ENCODE measurements at places on chromosomes 5 and 9.

GRCh38 chr5:69416180-69416579 lies 1.3 kb downstream of the MARVELD2 start:
- DNase-seq: no peak

- DNase-seq: peak; percentile 25
These were observed 16.8 kb upstream of the ACTBL2 start for GRCh38 chr5:57499262-57500050.

DNA sequence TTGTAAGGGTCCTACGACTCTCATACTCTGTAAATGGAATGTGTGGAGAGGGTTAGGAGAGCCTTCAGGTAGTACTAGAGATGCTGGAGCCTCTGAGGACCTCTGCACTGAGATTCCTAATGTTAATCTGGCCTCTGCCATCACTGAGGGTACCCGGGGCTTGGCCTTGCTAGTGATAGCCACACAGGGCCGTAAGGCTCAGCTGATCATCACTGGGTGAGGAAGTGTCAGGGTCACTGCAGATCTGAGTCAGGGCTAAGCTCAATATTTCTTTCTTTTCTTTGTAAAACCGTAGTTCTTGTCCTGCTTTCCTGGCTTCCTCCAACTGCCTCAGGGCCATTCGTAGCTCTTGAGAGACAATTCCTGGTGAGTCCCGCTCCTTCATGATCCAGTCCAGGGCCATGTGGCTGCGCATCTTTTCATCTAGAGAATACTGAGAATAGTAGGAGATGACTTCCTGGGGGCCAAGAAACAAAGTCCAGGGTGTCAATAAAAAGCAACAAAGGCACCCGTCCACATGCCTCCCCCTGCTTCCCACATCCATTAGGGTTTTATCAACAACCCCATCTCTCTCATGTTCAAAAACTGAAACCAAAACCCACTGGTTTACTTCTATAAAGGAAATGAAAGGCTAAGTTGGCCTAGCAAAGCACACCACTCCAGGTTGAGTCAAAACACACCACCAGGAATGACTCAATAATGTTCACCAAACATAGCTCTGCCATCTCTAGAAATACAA lies 47.7 kb downstream of the LIX1 start:
- no peak for DNase-seq

GRCh38 chr9:127049581-127049980 lies 72.9 kb downstream of the ANGPTL2 start:
- no peak for DNase-seq

DNA sequence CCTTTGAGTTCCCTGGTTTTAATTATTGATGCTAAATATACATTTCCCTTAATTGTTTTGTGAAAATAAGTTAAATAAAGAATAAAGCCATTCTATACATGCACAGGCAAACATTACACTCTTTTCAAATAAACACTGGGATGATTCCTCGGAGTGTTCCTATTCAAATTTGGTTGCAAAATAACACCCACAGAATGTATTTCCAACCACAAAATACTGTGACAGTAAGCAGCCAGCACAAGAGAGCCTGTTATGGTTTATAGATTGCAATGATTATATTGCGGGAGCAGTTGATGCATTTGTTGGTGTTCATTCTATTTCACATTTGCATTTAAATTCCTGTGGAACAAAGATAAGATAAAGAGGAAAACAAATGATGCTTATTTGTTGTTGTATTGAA lies 632.6 kb upstream of the WWC1 start:
- DNase-seq: no peak

DNA sequence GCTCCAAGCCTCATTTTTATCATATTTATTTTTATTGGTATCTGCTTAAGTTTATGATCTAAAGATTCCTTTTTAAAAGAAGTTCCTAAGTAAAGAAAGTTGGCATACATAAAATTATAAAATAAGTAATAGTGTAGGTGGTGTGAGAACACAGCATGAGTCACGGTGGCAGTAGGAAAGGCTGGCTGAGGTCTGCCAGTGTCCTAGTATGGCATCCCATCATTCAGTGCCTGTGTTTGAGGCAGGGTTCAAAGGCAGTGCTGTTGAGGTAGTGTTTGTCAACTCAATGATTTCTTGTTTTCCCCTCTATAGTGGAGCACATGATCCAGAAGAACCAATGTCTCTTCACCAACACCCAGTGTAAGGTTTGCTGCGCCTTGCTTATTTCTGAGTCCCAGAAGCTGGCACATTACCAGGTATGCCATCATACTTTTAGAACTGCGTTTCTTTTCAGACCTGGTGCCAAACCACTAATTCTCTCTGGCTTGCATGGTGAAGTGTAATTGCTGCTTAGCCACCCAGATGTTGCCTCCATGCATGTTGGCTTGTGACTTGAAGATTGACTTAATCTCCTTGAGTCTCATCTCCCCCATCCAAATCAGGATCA lies 18.4 kb downstream of the ZNF346 start:
- DNase-seq: no peak

- DNase-seq: no peak
These were observed 80.7 kb upstream of the ADAMTS19 start for GRCh38 chr5:129379406-129379805.

GRCh38 chr9:89408628-89409101 lies 89.2 kb downstream of the SEMA4D start:
- peak; percentile 77 for DNase-seq

- no peak for DNase-seq
These were observed 381.8 kb upstream of the KIF2A start for GRCh38 chr5:61924251-61924650.

DNA sequence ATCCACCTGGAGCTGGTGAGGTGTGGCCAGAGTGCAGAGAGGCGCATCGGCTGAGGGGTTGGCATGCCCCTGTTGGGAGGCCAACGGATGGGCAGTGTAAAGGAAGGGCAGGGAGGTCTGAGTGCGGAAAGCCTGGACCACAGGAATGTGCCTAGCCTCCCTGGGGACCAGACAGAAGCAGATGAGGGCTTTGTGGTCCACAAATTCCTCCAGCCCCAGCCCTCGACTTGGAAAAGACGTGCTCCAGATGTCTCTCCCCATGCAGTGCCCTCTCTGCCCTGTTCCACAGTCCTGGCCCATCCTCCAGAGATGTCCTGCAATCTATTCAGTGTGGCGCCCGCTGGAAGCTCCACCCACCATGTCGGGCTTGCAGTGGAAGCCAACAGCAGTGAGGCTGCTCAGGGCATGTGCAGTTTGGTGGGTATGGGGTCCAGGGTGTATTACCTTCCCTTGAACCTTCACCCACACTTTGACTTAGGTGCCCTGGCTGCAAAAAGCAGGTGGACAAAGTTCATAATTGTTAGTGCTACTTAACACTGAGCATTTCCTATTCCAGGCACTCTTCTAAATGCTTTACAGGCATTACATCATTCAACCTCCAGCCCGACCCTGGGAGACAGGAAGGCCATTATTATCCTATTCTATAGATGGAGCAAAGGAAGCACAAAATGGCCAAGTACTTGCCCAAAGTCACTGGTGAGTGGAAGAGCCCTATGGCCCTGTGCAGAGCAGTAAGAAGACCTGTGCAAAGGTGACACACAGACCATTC lies 120.2 kb upstream of the SLC25A48 start:
- DNase-seq: no peak

- DNase-seq: no peak
These were observed 398.0 kb downstream of the ENC1 start for GRCh38 chr5:74242516-74242915.

- DNase-seq: no peak
These were observed 110.5 kb upstream of the EQTN start for GRCh38 chr9:27407491-27407890.

DNA sequence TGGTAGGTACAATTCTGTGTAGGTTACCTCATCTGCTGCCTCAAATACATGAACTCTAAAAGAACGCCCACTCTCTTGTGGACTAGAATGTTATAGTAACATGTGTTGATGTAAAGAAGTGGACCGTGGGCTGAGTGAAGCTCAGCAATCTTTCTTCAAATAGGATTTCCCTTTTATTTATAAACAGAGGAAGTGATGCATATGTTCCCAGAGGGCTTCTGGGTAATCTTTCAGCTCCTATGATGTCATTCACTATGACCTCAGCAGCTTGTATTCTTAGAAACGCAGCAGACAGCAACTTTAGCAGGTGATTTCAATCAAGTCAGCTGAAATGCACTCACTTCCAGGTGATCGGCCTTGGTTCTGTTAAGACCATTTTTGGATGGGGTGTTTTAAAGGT lies 14.4 kb downstream of the F2RL2 start:
- peak; percentile 22 for DNase-seq

DNA sequence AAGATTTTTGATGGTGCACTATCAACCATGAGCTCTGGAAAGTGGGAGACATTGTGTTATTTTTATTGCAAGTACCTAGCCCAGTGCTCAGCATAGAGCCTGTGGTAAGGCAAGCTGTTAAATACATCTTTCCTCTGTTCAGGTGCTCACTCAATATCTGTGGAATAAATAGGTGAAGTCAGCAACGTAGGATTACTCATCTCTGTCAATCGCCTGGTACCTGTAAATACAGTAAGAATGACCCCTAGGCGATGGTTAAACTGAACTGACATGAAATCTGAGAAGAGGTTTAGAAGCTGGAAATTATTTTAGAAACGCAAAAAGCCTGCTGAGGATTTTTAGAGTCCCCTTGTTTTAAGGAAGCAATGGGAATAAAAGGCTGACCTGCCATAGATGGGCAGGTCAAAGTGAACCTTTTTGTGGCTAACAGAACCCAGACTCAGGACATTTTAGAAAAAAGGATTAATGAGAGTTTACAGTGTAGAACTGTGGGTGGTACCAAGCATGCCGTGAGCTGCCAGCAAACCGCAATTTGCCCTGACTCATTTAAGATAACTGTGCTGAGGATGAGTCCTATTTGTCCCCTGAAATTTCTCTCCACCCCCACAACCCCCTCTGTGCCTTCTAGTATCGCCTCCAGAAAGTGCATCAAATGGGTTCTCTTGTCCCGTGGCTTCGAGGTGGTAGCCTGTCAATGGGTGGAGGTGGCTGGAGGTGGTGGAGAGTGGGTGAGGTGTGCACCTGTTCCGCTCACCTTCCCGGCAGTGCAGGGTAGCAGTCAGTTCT lies 375.1 kb downstream of the MED10 start:
- DNase-seq: no peak

DNA sequence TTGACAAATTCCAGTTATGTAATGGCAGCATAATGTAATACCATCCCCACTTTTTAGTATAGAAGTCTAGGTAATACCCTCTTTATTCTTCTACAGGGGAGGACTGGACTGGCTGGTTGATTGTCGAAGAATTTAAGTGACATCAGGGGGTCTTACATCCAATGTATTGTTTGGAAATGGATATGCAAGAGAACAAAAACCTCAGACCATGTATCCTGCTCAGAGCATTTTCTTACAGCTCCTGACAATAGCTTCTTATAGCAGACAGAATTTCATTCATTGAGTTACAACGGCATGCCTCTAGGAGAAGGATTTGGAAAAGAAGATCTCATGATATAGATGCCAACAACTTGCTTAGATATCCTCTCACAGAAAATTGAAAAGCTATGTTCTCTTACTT lies 2032.3 kb downstream of the EFNA5 start:
- no peak for DNase-seq

GRCh38 chr5:137754961-137755762 lies 999 bp upstream of the HNRNPA0 start:
- no peak for DNase-seq

- no peak for DNase-seq
These were observed 21.7 kb downstream of the SLC30A5 start for GRCh38 chr5:69115526-69115925.

All from CD4-positive, alpha-beta T cell treated with Interleukin-12 subunit alpha and Interleukin-12 subunit beta, for 1 hour (primary cell).